Stimulated activated CD4-positive, alpha-beta T cell treated with anti-CD3 and anti-CD28 coated beads, Interleukin-15, amount 100 ng/mL, for 1 hour (primary cell): ENCODE measurements at places on chromosomes 7 and 10.

- no peak for DNase-seq
Measured at GRCh38 chr10:9449530-9449929, 1395.0 kb downstream of the GATA3 start.

DNA sequence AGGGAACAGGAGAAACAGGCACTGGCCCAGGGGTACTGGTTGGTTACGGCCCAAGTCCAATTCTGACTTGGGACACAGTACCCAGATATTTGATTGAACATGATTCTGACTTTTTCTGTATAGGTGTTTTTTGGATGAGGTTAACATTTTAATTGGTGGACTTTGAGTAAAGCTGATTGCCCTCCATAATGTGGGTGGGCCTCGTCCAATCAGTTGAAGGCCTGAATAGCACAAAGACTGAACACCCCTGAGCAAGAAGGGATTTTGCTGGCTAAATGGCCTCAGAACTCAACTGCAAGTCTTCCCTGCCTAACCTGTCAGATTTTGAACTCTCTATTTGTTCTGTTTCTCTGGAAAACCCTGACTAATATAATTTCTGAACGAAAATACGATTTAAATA, 222.6 kb downstream of the TEX36 start:
- no peak for DNase-seq

DNA sequence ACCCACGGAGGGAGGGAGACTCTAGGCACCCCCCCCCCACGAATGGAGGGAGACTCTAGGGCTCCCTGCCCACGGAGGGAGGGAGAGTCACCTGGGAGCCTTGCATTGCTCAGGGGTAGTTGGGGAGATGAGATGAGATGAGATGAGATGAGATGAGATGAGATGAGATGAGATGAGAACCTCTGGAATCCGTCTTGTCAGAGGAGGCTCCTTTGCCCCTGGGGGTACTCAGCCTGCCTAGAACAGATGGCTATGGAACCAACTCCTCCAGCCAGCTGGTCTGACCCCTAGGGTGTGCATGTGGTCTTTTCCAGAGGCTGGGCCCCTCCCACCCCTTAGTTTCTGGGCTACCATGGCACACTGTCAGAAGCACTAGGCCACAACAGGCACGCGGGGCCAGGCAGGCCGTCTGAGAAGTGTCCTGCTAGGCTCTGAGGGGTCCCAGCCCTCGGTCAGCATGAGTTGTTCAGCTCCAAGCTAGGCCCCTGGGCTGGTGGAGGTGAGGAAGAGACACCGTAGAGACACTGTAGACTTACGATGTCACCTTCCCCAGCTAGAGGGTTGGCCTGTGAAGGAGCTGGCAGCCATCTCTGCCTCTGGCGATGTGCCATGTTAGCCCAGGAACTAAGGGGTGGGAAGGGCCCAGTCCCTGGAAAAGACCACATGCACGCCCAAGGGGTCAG, 8.8 kb downstream of the TSPAN15 start:
- DNase-seq: no peak

GRCh38 chr10:43024524-43024923, 52.3 kb upstream of the RET start:
- no peak for DNase-seq

DNA sequence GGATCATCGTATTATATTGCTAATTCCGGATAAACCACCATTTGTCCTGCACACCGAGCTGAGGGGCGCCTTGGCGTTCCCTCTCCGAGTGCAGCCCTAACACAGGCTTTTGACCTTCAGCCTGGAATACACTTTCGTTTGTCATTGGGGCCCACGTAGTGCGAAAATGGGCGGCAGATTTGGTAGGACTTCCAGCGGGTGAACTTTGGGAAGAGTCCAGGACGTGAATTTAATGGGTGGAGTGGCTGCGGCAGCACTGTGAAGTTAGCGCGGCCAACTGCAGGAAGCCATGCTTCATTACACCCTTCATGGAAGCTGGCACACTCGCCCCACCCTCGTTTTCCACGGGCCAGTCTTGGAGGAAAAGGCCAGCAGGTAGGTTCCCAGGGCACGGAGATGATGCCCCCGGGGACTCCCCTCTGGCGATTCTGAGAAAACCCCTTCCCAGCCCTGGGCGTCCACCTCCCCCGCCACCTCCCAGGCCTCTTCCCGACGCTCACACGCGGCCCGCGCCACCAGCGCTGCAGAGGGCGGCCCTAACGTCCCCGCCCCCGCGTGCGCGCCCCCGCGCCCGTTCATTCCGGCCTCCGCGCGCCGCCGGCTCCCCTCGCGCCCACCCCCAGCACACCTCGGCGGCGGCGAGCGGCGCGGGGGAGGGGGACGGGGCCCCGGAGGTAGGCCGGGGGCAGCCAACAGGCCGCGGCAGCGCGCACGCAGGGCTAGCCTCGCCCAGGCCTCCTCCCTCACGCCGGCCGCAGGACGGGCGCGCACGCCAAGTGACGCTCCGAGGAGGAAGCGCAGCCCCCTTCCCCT, at the start of gene MLLT10:
Gene MLLT10 (plus strand): TSS at position 766 of the 813 bp plus-strand sequence. CDS start 413 bp downstream, outside the sequence.
- DNase-seq: peak; percentile 85

GRCh38 chr7:151389096-151389767, 20.6 kb downstream of the WDR86 start:
- no peak for DNase-seq

DNA sequence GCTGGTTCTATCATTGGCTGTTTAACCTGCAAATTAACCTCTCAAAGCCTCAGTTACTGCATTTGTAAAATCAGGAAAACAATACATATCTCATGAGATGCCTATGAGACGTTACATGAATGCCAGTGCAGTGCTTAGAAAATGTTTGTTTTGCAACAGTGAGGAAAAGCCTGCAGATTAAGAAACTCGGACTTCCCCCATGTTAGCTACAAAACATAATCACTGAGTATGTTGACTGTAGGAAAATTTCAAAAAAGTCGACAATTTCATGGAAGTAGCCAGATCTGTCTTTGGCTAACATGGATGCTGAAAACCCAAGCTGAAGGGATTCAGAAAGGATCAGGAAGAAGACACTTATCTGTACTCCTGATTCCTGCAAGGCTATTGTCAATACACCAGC, 121.4 kb downstream of the TRIL start:
- DNase-seq: no peak

- no peak for DNase-seq
Measured at GRCh38 chr7:124723012-124723411, 42.6 kb downstream of the GPR37 start.

GRCh38 chr10:118865998-118866693, 111.4 kb upstream of the CACUL1 start:
- no peak for DNase-seq

- no peak for DNase-seq
Measured at GRCh38 chr7:34425631-34426384, 232.2 kb upstream of the NPSR1 start.

DNA sequence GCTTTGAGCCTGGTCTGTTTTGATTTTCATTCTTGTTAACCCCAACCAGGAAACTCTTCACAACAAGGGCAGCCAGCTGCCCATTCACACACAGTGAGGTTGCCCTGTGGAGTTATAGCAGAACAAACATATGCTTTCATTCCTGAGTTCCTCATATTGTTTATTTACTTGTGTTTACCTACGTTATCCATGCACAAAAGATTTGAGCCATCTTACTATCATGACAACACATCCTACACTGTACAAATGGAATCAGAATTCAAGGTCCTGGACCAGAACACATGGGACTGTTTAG, 21.7 kb upstream of the BMPER start:
- no peak for DNase-seq

GRCh38 chr10:60320666-60321065, 69.0 kb downstream of the ANK3 start:
- no peak for DNase-seq

DNA sequence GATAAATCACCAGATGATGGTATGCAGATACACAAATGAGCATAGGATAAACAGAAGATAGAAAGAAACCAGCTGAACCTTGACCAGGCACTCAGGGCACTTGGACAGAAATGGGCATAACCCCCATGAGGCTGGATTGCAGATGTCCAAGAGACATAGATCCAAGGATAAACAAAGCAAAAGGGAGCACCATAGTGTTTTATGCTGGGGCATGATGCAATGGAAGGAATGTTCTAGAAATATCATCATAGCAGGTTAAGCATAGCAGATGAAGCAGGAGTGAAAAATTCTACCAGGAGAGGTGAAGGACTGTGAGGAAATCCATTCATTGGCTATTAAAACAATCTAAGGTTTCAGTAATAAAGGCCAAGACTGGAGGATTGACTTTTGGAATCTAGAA, 70.5 kb upstream of the TES start:
- DNase-seq: no peak

- DNase-seq: no peak
Measured at GRCh38 chr7:28957751-28958234, 337 bp downstream of the TRIL start.

DNA sequence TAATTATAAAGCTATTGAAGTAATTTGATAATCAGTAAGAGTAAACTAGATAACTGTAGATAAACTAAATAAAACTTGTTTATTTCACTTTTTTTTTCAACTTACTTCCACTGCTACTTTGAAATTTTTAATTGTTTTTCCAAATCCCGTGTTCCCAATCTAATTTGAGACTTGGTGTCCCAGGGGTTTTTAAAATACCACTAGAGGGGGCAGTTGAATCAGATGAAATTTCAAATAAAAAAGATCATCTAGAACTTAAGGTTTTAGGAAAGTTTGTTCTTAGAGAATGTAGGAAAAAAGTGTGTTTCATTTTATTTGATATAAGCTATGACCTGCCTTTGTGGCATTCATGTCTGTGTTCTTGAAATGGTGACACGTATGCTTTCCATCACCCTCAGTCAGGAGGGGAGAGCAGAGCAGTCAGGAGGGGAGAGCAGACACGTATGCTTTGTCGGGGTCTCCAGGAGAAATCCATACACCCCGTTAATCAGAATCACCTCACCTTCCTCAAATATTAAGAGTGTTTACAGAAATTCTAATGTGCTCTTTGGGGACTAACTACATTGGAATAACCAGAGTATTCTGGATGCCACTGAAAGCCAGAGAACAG, 49.9 kb downstream of the C10orf67 start:
- no peak for DNase-seq

GRCh38 chr10:72981882-72982529, 27.4 kb upstream of the PLA2G12B start:
- DNase-seq: no peak

- DNase-seq: no peak
Measured at GRCh38 chr7:4629287-4629895, 52.7 kb upstream of the FOXK1 start.

DNA sequence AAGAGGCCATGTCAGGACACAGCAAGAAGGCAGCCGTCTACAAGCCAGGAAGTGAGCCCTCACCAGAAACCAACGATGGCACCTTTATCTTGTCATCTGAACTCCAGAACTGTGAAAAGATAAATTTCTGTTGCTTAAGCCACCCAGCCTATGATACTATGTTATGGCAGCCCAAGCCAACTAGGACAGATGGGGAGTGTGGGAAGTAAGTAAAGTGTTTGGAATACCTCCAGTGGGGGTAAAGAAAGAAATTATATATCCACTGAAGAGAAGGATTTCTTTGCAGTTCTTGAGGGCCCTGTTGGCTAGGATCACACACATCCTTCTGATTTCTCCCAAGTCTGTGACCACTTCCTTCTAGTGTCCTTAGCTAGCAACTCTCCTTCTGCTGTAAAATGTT, 384.4 kb downstream of the TNS3 start:
- no peak for DNase-seq

GRCh38 chr10:133022776-133023100, 65.0 kb upstream of the ADGRA1 start:
- DNase-seq: no peak

DNA sequence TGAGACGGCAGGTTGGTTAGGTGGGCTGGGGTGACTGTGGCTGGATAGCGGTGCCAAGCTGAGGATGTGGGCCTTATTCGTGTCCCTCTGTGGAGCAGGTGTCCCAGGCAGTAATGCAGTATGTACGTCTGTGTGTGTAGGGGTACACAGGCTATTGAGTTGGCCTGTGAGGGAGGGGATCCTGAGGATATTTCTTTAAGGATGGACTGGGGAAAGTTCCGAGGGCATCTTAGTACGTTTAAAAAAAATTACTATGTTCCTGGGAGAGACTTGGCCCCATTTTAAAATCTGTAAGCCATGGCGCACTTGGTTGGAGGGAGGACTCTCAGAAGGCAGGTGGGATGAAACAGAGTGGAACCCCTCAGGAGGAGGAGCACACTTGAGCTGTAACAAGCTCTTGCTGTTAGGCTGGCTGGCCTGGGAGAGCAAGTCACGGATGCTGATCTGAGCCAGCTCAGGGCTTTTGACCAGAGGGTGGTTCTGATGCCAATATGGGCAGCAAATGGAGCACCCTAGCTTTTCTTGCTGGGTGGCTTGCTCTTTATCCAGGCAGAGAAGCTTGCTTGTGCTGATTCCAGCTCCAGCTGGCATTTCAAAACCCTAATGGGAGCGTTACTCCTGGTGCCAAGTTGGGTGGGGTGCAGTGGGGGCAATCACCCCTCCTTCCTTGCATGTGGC, 765 bp downstream of the WBP1L start:
- DNase-seq: no peak

DNA sequence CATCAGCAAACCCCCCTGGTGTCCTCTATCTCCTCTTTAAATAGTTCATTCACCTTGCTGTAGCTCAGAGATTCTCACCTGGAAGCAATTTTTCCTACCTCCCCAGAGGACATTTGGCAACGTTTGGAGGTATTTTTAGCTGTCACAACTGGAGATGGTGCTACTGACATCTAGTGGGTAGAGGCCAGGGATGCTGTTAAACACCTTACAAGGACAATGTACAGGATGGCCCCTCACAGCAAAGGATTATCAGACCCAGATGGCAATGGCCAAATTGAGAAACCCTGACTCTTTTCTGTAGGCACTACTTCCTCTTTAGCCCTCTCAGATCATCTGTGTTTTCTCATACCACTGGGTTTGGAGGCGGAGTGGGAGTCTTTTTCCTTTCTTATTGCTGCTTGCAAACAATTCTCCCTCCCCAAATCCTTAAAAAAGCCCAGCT, 13.2 kb upstream of the TRA2A start:
- no peak for DNase-seq

- no peak for DNase-seq
Measured at GRCh38 chr10:43958964-43959363, 310.3 kb upstream of the ZNF32 start.

DNA sequence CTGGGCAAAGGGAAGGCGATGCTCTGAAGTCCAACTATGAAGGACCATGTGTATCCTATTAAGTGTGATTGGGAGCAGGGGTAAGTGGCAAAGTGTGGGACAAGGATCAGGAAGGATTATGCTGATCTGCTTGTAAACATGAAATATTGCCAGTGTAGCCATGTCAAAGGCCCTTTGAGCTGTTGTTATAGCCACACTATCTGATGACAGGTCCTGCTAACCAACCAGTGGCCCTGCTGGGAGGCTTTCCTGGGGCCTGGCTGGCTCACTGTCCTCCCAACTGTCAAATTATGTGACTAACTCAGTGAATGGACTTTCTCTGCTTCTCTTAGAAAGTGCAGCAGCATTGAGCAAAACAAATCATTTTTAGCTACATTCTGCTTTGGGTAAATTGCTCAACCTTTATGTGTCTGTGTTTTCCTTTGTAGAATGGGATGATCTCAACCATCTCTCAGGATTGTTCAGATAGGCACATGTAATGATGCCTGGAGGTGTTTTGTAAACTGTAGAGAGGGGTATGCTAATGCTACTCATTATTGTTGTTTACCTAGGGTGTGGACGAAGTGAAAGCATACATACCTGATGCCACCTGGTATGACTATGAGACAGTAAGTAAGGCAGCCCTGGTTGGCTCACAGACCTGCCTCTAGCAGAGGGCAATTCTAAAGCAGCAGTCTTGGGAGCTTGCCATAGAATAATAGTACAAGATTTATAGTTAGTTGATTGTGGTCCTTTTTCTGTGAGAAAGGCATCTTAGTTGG, 47.4 kb downstream of the MGAM2 start:
- no peak for DNase-seq
